ENCODE measurements at places on chromosomes 12 and 14.
A peak's percentile ranks its signal among the peaks of the same experiment; 100 is the strongest.

DNA sequence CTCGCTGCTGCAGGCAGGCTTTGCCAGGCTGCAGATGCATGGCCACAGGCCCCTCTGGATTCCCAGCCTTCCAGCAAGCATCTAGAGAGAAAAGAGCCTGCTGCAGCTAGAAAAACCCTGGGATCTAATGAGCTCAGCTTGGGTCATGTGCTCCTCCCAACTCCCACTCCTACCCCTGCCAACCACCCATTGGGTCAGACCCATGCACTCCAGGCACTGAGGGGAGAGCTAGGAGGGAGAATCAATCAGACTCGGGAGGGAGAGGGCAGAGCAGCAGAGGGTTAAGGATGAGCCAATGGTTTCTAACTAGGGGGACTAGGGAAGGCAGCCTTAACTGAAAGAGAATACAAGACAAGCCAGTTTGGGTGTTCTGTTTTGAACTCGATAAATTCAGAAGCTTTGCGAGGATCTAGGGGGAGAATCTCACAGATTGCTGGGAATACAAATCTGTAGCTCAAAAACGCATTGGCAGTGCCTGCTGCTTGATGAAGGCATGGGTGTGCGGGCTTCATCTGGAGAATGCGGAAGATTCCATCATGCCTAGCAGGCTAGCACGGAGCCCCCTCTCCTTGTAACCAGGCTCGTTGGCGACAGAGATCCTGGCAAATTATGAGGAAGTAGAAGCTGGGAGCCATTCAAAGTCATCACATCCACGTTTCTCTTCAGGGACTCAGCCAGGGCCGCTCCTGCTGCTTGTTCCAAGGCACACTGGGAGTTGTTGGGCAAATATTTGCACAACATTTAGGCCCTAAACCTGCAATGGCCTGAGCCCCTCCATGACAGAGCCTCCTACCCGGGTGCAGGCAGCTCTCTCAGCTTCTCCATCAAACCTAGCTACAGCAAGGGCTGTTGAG is 56.4 kb downstream of the VCPKMT start:
- DNase-seq: no peak

GRCh38 chr12:75766263-75767160 is 255.1 kb upstream of the KRR1 start:
- peak; percentile 75 for DNase-seq

DNA sequence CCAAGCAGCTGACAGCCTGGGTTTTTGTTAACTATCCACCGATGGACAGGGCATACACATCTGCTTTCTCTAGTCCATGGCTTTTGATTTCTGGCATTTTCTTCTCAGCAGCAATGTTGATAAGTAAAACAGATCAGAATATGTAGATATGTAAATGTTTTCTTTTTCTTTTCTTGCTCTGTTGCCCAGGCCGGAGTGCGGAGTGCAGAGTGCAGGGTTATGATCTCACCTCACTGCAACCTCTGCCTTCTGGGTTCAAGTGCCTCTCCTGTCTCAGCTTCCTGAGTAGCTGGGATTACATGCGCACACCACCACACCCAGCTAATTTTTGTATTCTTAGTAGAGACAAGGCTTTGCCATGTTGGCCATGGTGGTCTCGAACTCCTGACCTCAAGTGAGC is 27.9 kb downstream of the CLEC9A start:
- no peak for DNase-seq

DNA sequence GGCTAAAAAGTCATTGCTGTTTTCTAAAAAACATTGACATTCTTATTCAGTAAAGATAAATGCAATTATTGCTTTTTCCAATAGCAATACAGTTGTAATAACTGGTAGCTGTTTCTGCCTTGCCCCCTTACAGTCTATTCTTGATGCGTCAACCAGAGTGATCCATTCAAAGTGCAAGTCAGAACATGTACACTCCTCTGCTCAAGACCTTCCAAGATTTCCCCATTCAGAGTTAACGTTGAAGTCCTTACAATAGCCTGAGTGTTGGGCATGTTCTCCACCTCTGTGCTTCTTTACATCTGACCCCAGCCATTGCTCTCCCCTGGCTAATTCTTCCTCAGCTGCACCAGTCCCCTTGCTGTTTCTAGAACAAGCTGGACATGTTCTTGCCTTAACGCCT is 24.3 kb downstream of the VRK1 start:
- DNase-seq: no peak

DNA sequence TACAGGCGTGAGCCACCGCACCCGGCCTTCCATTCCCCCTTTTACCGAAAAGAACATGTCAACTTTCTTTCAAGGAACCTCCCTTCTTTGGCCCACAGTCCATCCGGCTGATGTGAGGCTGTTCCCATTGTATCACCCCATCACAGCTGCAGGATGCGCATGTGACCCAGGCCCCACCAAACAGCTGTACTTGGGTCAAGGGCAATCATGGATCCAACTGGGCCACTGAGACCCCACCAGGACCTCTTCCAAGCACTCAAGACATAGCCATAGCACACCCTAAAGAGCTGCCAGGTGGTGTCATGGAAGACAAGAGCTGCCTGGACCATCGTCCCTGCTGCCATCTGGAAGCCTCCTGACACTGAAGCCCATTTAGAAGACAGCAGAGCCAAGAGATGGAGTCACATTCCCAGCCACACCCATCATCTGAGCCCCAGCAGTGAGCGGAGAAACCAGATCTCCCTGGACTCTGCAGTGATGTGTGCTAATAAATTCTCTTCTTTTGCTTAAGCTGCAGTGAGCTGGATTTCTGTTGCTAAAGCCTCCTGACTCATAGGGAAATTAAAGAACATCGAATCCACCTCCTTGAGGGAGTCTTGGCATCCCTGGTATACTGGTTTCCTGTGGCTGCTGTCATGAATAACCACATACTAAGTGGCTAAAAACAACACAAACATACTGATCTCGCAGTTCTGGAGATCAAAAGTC is 105.6 kb downstream of the KSR2 start:
- DNase-seq: no peak

DNA sequence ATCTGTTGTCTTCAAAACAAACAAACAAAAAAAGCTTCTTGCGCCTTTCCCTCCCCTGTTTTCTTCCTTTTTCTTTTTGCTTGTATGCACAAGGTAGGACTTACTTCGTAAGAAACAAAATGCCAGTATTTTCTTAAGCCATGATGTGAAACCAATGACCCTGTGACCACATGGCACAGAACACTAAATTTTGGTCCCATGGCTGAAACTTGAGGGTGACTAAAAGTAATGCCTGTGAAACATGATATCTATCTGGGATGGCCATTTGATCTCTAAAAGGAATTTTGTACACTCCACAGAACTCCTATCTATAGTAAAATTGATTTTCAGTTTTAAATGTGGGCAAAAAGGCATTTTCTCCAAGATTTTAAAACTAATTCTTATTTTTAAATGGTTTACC is 63.6 kb downstream of the PAPOLA start:
- DNase-seq: no peak

DNA sequence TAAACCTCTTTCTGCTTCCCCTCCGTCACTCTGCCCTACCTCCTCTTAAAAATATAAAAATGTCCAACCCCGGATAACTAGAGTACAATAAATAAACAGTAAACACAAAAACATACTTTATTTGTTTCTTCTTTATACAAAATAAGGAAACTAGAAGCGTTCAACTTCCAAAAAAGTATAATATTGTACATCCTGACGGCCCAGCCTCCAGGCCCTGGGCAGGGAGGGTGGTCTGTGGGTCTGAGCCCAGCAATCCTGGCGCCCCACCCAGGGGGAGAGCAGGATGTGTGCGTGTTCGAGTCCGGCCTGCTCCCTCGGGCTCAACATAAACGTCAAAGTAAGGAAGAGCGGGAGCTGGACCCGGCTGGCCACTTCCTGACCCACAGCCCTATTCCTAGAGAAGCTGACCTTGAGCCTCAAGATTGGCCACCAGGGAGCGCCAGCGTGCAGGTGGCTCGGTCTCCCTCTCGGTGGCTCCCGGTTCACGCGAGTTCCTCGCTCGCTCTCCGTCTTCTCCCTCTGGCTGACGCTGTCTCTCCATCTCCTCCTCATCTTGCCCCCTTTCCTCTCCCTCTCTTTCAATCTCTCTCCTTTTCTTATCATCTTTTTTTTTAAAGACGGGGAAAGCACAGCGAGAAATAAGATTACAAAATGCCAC is 9.4 kb downstream of the LHX5 start:
- peak; percentile 85 for DNase-seq

DNA sequence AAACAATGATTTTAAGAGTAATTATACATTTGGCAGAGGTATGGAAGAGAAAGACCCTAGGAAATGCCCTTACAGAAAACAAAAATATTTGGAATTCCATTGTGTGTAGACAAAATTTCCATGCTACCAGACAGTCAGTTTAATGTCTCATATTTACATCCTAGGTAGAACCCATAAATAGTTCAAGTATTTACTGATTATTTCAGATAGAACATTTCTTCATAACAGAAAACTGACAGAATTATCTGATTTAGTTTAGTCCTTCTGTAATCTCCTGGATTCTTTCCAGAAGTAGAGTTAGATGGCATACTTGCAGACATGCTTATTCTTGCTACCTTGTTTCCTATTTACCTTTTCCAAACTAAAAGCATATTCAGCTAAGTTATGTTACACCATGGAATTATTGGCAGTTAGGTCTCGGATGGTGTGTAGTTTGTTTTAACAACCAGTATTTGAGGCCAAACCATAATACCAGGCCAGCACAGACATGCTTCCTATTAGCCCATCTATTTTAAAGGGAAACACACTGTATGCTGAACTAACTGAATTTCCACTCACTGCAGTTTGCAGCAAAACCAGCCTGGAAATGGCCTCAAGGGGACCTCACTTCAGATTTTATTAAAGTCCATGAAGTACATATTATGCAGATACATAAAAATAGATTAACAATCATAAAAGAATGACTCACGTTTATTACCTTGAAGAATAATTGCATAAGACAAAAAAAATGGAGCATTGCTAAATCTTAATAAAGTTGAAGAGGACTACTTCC is 126.6 kb upstream of the LRIG3 start:
- DNase-seq: no peak

DNA sequence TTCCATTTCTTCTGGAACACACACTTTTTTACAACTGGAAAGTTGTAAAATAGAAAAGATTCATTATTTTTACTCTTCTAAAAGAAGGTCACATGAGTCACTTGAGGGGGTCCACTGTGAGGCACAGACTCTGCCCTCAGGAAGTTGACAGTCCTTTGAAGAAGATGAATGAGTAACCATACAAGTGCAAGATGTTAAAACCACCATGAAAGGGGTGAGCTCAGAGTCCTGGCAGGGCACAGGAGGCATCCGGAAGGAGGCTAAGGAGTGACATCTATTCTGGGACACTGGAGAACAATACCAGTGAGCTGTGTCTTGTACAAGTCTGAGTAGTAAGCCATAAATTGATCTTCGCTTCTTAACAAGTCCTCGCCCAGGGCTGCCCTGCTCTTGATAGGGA is 126.0 kb upstream of the FRMD6 start:
- DNase-seq: no peak

DNA sequence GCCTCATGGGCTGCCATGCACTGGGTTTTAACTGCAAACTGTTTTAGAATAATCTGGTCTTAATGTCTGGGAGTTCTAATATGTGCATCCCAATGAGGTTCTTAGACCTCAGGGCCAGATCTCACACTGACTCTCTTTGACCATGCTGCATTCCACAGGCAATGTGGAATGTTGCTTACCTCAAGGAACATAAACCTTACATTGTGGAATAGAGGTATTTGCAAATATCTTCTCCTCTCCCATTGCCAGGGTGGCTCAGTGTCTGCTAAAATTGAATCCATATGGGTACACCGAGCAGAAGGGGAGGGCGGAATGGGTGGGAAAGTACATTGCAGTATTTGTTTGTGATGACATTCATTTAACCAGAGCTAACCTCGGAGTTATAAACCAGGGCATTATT is 78.6 kb downstream of the CHST11 start:
- DNase-seq: no peak

GRCh38 chr12:78584695-78585094 is 279.9 kb upstream of the SYT1 start:
- peak; percentile 55 for DNase-seq

DNA sequence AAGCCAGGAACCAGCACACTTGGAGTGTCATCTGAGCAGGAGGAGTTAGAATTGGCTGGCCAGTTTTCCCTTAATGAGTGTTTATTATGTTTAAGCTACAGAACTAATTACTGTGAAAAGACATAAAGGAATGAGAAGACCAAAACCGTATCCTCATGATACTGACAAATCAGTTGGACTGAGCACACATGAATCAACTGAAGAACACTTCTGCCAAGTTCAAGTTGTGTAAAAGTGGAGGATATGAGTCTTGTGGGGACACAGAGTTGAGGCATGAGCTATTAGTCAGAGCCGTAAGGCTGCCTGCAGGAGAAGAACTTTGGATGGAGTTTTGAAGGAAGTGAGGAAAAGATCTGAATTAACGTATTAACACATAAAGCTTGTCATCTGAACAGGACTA is 43.1 kb downstream of the HMGA2 start:
- no peak for DNase-seq

DNA sequence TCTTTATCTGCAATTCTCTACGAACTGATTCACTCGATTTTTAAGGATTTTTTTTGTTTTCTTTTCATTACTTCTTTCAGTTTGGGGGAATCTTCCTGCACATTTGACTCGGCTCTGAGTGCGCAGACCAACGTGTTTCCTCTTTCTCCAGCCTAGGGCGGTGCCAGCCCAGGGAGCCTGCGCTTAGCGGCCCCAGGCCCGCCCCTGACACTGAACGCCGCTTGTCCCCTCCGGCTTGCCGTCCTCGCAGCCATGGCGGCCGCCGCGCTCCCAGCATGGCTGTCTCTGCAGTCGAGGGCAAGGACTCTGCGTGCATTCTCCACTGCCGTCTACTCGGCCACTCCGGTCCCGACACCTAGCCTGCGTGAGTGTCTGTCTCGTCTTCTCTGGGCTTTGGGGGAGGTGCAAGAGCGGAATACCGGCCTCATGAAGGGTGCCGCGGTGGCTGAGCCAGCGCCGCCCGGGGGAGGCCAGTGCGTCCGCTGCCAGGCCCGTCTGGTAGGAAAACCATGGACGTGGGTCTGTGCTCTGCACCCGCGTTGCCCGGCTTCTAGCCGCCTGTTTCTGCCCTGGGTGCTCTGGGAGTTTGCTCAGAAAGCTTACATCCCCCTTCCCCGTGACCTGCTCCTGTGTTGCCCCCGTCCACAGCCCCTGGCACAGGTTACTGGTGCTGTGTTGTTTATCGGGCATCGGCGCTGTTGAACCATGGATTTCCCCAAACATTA is at the start of gene MRPS35:
Gene MRPS35 (plus strand): TSS at position 241 of the 725 bp plus-strand sequence. CDS start 12 bp downstream, at position 253.
- peak; percentile 96 for DNase-seq

GRCh38 chr12:121391619-121392324 is 8.1 kb upstream of the RNF34 start:
- no peak for DNase-seq
